ENCODE measurements at places on chromosomes 3 and 15. TPM values are rescaled to one million over a fixed set of nuclear protein-coding genes. Genes with fewer than 3 reads are reported as not detected.

GRCh38 chr3:134074001-134074789 is 44.5 kb upstream of the SLCO2A1 start:
- no peak for DNase-seq
- no peaks in the 10 kb centered on the region for H3K27me3 ChIP-seq
- no peaks in the 10 kb centered on the region for H3K4me1 ChIP-seq
- H3K4me3 ChIP-seq = no peak overlapping the region
- no peaks in the 10 kb centered on the region for H3K36me3 ChIP-seq

DNA sequence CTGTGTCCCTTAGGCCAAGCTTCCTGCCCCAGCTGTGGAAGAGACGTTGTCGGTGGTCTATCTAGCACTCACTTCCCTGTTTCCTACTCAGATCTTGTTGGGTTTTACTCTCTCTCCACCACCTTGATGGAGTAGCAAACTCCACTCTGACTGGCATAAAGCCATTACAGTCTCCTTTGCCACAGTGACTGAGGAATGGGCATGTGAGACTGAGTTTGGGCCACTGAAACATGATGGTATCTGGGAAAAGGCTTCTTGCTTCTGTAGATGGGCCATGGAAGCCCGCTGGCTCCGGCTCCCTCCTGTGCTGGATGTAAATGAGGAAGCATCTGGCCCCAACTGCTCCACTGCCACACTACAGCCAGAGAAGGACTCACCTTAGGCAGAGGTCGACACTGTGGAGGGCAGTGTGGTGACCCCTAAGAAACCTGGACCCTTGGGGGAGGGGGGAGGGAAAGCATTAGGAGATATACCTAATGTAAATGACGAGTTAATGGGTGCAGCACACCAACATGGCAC is 9.4 kb upstream of the CAMK1 start:
- H3K27me3 ChIP-seq = no peaks in the 10 kb centered on the region
- DNase-seq = no peak
- H3K27ac ChIP-seq = no peak overlapping the region

- no peak for DNase-seq
- H3K27ac ChIP-seq = no peak overlapping the region
- H3K4me3 ChIP-seq = no peak overlapping the region
- no peaks in the 10 kb centered on the region for H3K27me3 ChIP-seq
- no peaks in the 10 kb centered on the region for H3K4me1 ChIP-seq
- no peaks in the 10 kb centered on the region for H3K36me3 ChIP-seq
These were observed 174.4 kb upstream of the LINGO1 start for GRCh38 chr15:77807115-77807514.

DNA sequence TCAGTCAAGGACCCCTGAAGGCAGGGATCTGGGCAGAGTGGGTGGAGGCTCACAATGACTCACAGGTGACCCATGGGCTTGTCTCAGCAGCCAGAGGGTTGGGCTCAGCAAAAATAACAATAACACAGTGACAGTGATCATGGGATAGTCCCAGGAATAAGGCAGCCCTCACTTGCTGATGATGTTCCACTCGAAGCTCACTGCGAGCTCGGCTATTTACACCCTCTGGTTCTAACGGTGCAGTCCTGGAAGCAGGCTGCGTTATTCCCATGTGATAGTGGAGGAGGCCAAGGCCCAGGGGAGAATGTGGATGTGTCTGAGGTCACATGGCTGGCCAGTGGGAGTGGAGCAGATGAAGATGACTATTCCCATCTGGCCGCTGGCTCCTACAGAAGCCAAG is 16.2 kb downstream of the CCDC33 start:
- DNase-seq = peak; percentile 47
- no peak overlapping the region for H3K4me3 ChIP-seq
- H3K4me1 ChIP-seq = no peaks in the 10 kb centered on the region

- H3K36me3 ChIP-seq = no peaks in the 10 kb centered on the region
- H3K4me3 ChIP-seq = no peak overlapping the region
- DNase-seq = no peak
- no peak overlapping the region for H3K27ac ChIP-seq
These were observed 1010.3 kb downstream of the NAALADL2 start for GRCh38 chr3:175869404-175869803.

DNA sequence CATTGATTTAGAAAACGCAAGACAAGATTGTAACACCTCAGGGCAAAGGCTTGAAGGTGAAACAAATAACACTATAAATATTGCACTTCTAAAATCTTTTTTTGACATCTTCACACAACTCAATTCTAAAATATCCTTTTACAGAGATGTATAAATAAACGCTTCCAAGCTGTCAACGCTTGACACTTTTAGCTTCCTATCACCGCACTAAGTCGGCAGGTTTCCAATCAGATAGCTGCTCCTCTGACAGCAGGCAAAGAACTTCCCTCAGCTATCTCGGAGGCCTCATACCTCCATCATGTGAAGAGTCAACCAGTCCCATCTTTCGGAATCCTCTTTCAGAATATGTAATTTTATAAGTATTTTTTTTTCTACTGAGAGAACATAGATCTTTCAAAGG is 71.0 kb downstream of the PCOLCE2 start:
- peak; percentile 18 for DNase-seq
- H3K27me3 ChIP-seq = no peaks in the 10 kb centered on the region
- H3K27ac ChIP-seq = peak overlapping the region; percentile 46
- peaks cover 28% of the 10 kb centered on the region for H3K4me1 ChIP-seq

The CSK gene
- total RNA-seq = 43.1 TPM

DNA sequence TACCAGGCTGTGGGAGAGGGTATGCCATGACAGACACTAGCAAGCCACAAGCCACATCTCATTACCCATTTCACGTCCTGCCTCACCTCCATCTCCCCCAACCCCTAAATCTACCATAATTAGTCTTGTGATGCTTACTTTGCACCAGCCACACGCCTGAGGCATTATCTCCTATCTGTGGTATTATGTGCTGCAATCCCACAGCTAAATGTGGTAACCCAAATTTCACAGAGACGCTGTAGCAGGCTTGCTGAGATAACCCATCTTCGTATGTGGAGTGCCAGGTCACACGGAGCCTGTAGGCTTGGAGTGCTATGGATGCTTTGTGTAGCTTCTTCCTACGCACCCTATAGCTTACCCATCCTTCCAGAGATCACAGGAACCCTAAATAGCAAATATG is 256.7 kb upstream of the KCNH8 start:
- H3K36me3 ChIP-seq = no peaks in the 10 kb centered on the region
- H3K27me3 ChIP-seq = no peaks in the 10 kb centered on the region
- no peak overlapping the region for H3K4me3 ChIP-seq

DNA sequence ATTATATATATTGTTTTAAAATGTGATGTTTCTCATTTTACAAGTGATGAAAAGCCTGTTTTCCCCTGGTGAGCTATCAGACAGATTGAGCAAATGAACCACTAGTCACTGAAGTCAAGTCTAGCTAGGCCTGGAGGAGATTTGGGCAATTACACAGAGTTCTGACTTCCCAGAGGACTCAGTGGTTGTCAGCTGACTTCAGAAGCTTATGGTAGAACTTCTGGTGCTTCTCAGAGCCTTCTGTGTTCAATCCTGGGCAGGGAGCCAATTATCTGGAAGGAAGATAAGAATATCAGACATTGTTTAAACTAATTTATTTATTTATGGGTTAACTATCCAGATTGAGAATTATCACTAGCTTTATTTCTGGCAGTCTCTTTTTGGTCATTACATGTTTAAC is 37.7 kb upstream of the NAALADL2 start:
- H3K36me3 ChIP-seq = no peaks in the 10 kb centered on the region
- no peaks in the 10 kb centered on the region for H3K4me1 ChIP-seq
- no peak overlapping the region for H3K4me3 ChIP-seq
- no peaks in the 10 kb centered on the region for H3K27me3 ChIP-seq
- H3K27ac ChIP-seq = no peak overlapping the region

The WDR93 gene
- 0.06 TPM for total RNA-seq

- H3K36me3 ChIP-seq = no peaks in the 10 kb centered on the region
- DNase-seq = peak; percentile 85
- no peak overlapping the region for H3K4me3 ChIP-seq
- H3K4me1 ChIP-seq = peaks cover 4% of the 10 kb centered on the region
- no peak overlapping the region for H3K27ac ChIP-seq
- H3K27me3 ChIP-seq = no peaks in the 10 kb centered on the region
These were observed 28.6 kb upstream of the C3orf80 start for GRCh38 chr3:160196511-160197104.

The TF gene
- 0.33 TPM for total RNA-seq

- no peaks in the 10 kb centered on the region for H3K4me1 ChIP-seq
- no peaks in the 10 kb centered on the region for H3K36me3 ChIP-seq
- DNase-seq = no peak
- H3K27ac ChIP-seq = no peak overlapping the region
- no peak overlapping the region for H3K4me3 ChIP-seq
These were observed 32.8 kb upstream of the FAM107A start for GRCh38 chr3:58609990-58610389.

The NR2E3 gene
- 0.09 TPM for total RNA-seq

DNA sequence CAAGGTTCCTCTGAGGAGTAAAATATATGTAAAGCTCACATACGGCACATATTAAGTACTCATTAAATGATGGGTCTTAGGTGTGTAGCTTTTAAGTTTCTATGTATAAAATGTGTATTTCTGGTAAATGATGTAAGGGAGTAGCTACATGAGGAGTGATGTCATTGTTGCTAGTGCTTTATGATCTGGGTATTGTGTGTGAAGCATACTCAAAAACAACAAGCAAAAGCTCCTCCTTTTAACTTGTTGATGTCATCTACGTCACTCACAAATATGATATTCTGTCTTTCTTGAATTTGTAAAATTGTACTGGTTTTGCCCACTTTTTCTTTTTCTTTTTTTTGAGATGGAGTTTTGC is 1.4 kb upstream of the HERC1 start:
- H3K36me3 ChIP-seq = no peaks in the 10 kb centered on the region
- no peaks in the 10 kb centered on the region for H3K27me3 ChIP-seq
- no peak overlapping the region for H3K4me3 ChIP-seq
- no peak for DNase-seq

The CCDC9B gene
- 9.6 TPM for total RNA-seq

DNA sequence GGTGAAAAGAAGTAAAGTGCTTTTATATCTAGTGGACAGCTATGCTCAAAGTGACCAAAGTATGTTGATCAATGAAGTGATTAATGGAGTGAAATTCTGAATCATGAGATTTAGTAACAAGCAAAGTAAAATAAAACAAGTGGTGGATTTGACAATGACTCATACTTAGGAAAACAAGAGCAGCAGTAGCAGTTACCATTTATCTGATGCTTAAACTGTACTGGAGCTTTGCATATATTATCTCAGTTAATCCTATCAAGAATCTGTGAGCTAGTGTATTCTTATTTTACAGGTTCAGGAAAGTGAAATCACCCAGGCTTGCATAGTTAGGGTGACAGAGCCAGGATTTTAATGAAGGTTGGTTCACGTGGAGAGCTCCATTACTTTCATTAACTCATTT is 50.6 kb upstream of the SPATA16 start:
- H3K36me3 ChIP-seq = no peaks in the 10 kb centered on the region
- H3K4me1 ChIP-seq = no peaks in the 10 kb centered on the region
- no peak for DNase-seq
- no peak overlapping the region for H3K4me3 ChIP-seq
- H3K27ac ChIP-seq = no peak overlapping the region
- no peaks in the 10 kb centered on the region for H3K27me3 ChIP-seq

DNA sequence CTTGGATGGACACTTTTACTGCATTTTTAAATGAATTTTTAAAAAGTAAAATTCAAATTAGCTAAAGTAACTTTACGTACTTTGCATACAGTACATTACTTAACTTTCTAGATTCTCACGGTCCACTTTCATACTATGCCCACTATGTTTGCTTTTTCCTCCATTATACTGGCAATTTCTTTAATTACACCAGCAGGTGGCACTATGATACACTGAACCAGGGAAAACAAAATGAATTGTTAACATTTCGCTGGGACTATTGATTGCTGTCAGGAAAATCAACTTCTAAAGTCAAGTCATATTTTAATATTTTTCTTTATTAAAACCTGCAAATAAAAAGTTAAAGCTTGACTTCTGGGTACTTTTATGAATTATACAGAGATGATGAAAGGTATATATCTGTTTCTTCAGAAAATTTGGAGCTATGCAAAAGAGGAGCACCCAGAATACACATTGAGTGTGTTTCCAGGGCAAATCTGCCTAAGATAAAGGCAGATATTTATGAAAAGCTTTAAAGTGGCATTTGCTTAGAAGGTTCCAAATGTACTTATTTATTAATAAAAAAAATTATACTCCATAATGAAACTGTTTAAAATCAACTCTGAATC is 21.8 kb upstream of the POU1F1 start:
- H3K27me3 ChIP-seq = peaks cover 16% of the 10 kb centered on the region
- peak; percentile 56 for DNase-seq
- no peak overlapping the region for H3K27ac ChIP-seq
- no peaks in the 10 kb centered on the region for H3K36me3 ChIP-seq
- no peak overlapping the region for H3K4me3 ChIP-seq

DNA sequence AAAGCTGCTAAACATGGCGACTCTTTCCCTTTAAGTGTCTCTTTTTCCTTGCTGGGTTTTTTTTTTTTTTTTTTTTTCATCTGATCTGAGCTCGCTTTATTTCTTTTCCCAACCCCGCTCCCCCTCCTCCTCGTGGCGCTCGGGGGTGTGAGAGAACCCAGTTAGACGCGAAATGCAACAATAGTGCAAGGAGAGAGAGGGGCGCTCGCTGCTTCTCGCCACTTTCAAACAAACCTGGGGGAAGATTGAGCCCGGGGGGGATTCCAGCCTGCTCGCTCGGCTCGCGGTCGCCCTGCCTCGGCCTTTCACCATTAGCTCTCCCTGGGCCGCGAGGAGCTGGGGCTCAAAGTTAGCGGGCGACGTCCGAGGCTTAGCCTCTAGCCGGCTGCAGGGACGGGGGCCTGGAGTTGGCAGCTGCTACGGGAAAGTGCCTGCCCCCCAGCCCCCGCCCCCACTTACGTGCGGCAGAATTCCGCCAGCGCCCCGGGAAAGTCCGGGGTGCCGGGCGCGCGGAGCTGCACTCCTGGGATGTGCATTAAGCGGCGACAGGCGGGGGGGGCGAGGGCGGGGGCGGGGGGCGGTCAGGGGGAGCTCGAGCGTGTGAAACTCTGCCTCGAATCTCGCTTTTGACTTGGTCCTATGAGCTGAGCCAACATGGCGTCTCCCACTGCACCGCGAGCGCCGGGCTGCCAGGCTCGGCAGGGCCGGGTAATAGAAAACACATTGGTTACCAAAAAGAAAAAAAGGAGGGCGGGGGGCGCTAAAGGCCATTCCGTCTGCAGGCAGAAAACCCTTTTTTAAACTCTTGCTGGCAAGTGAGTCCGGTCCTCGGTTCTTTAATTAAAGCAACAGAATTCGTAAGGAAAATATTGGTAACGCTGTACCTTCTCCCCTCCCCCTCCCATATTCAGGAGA is 10.4 kb downstream of the NR2F2 start:
- H3K27me3 ChIP-seq = peaks cover 94% of the 10 kb centered on the region
- peak overlapping the region; percentile 71 for H3K4me3 ChIP-seq
- H3K36me3 ChIP-seq = no peaks in the 10 kb centered on the region
- H3K4me1 ChIP-seq = no peaks in the 10 kb centered on the region
- DNase-seq = peak; percentile 73
- peak overlapping the region; percentile 11 for H3K27ac ChIP-seq

The GPR171 gene
- total RNA-seq = not detected
